A549 treated with dexamethasone at 1 μM for 4 hours (cell line): ENCODE measurements at places on chromosomes 11 and 22. TPM values are rescaled to one million over a fixed set of nuclear protein-coding genes. Genes with fewer than 3 reads are reported as not detected.

Gene KCNJ11
- 6.1 to 8.7 TPM (median 8.1 TPM) in 5 replicates for total RNA-seq

Gene BCO2
- total RNA-seq, result 0.92 to 1.7 TPM (median 1.3 TPM) in 5 replicates

Gene DYNC2H1
- total RNA-seq, result 5.1 to 6.3 TPM (median 6.1 TPM) in 5 replicates

Gene SEPTIN3
- 0.97 to 1.5 TPM (median 1.2 TPM) in 5 replicates for total RNA-seq

Gene AHNAK
- 298 to 478 TPM (median 418 TPM) in 5 replicates for total RNA-seq

Gene CEND1
- total RNA-seq, result 1.7 to 3.3 TPM (median 2.3 TPM) in 5 replicates

Gene DDX25
- total RNA-seq, result not detected in 5 replicates

Gene OR4A16
- not detected in 5 replicates for total RNA-seq

Gene UCP3
- total RNA-seq, result 0.68 to 1.7 TPM (median 1.1 TPM) in 5 replicates

Gene PARVA
- 24.7 to 28.9 TPM (median 26.3 TPM) in 5 replicates for total RNA-seq

Gene MS4A6A
- total RNA-seq, result not detected in 5 replicates

Gene FAT3
- 0.26 to 0.96 TPM (median 0.65 TPM) in 5 replicates for total RNA-seq

Gene MPZL2
- 0.06 TPM in 1 of 5 replicates, not detected in the others for total RNA-seq

Gene SHANK2
- total RNA-seq, result 7.0 to 12.1 TPM (median 8.8 TPM) in 5 replicates

Gene MPST
- 44.5 to 72.8 TPM (median 66.2 TPM) in 5 replicates for total RNA-seq

Gene MAML2
- 3.3 to 5.6 TPM (median 4.7 TPM) in 5 replicates for total RNA-seq

Gene TSSK2
- not detected in 5 replicates for total RNA-seq

Gene OR4D5
- not detected in 5 replicates for total RNA-seq

Gene KDM2A
- 36.1 to 51.0 TPM (median 47.4 TPM) in 5 replicates for total RNA-seq

Gene CNTF
- total RNA-seq, result 1.2 to 1.7 TPM (median 1.3 TPM) in 5 replicates

Gene SLC5A1
- total RNA-seq, result 0.02 to 0.11 TPM (median 0.07 TPM) in 5 replicates

Gene TRIOBP
- total RNA-seq, result 24.9 to 36.3 TPM (median 32.0 TPM) in 5 replicates

Gene IRAG1
- total RNA-seq, result 0.03 to 0.08 TPM (median 0.05 TPM) in 5 replicates
